Gastroesophageal sphincter (tissue), 4 donors: ENCODE measurements at places on chromosomes 5 and 9. TPM values are rescaled to one million over a fixed set of nuclear protein-coding genes. Genes with fewer than 3 reads are reported as not detected.
A peak's percentile ranks its signal among the peaks of the same experiment; 100 is the strongest.

NXNL2 gene
- 3.1 TPM for total RNA-seq

SLC6A19 gene
- total RNA-seq, result not detected

ST6GALNAC4 gene
- total RNA-seq, result 26.0 TPM

FGF18 gene
- 1.8 TPM for total RNA-seq

WDR5 gene
- 30.2 TPM for total RNA-seq

FBLL1 gene
- 0.52 TPM for total RNA-seq

DNA sequence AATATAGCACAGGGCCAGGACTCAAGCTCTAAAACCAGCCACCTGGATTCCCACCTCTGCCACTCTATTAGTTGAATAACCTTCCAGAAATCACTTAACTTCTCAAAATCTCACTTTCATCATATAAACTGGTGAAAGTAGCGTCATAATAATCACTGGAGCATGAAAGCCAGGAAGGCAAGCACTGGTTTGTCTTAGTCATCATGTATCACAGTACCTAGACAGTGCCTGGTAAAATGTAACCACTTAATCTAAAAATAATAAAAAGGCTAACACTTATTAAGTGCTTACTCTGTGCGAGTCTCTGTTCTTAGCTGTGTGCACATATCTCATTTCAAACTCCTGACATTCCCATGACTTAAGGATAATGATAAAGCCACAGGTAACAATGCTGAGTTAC is 109.4 kb downstream of the ASTN2 start:
- no peaks in the 10 kb centered on the region for H3K4me1 ChIP-seq
- H3K36me3 ChIP-seq, result no peaks in the 10 kb centered on the region
- no peak overlapping the region for H3K4me3 ChIP-seq
- H3K27ac ChIP-seq, result no peak overlapping the region
- no peak for ATAC-seq
- H3K27me3 ChIP-seq, result peaks cover 21% of the 10 kb centered on the region

DNA sequence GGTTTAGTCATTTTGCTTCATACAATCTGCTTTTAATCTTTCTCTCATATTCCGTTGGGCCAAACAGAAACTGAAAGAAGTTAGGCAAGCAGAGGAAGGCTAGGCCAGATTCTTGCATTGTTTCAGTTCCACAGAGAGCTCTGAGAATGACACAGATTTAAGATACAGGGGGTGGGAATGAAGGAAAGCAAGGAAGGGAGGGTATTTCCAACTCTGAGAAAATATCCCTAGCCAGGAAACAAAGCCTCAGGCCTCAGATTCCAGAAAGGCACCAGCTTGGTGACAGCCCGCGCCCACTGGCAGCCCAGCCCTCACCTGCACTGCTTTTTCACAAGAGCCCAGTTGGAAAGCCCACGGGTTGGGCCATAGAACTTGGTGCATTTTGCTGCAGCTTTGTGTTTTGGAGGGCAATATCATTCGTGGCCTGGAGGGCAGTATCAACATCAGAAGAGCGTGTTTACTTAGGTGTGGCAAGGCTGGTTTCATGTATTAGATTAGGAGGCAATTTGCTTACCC is 63.5 kb downstream of the ENC1 start:
- H3K27ac ChIP-seq, result peak overlapping the region; percentile 47
- no peaks in the 10 kb centered on the region for H3K36me3 ChIP-seq

DNA sequence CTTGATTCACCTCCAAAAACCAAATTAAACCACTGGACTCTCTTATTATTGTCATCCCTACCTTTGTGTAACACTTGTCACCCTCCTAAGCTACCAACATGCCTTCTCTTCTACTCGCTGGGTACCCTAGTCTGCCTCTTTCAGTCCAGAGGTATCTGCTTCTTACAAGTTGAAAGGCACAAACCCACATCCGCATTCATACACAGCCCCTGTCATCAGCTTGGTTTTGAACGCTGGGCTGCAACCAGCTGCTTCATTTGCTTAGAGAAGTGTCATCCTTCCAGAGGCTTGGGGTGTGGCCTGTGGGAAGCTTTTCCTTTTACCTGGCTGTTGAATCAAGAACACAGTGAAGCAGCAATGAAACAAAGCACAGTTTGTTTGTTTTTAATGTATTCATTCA is 138.8 kb upstream of the WWC1 start:
- no peaks in the 10 kb centered on the region for H3K27me3 ChIP-seq
- no peak overlapping the region for H3K27ac ChIP-seq
- H3K36me3 ChIP-seq, result no peaks in the 10 kb centered on the region
- H3K4me3 ChIP-seq, result no peak overlapping the region

DNA sequence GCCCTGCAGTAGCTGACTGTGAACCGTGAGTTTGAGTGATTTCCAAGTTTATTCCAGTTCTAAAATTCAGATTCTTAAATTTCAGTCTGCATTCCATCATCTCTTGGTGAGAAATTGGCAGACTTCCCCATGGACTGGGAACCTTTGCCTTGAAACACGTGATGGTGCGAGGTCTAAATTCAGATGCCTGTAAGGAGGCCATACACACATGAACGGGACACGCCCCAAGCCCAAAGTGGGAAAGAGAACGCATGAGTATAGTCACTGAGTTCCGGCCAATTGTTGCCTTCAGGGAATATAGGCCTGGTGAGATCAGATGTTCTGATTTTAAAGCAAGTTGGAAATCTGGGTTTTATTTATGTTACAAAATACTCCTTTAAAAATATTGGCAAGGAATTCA is 1084.4 kb upstream of the WWC1 start:
- no peaks in the 10 kb centered on the region for H3K27me3 ChIP-seq
- no peak overlapping the region for H3K4me3 ChIP-seq
- H3K27ac ChIP-seq, result no peak overlapping the region
- H3K36me3 ChIP-seq, result no peaks in the 10 kb centered on the region
- ATAC-seq, result peak; percentile 41

- no peak overlapping the region for H3K4me3 ChIP-seq
- no peaks in the 10 kb centered on the region for H3K4me1 ChIP-seq
- no peaks in the 10 kb centered on the region for H3K36me3 ChIP-seq
- no peak for ATAC-seq
- no peak overlapping the region for H3K27ac ChIP-seq
Observed at GRCh38 chr9:6149315-6149714, 66.3 kb upstream of the IL33 start.

DNA sequence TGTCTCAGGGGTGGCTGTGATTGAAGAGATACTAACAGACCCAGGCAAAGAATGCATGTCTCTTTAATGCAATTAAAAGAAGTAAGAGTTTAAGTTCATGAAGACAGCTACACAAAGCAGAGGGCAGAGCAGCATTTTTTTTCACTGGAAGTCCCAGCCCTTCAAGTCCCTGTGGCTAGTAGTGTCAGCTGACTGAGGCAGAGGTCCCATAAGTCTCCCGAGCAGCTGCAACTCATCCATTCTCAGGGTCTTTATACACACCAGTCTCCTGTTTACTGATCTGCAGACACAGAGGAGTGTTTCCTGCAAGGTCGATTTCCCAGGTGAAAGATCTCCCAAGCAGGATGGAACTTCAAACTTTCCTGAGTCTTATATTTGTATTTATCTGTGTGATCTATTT is 169.4 kb upstream of the GLRA1 start:
- H3K27ac ChIP-seq, result no peak overlapping the region
- no peak overlapping the region for H3K4me3 ChIP-seq
- no peaks in the 10 kb centered on the region for H3K27me3 ChIP-seq
- no peaks in the 10 kb centered on the region for H3K4me1 ChIP-seq
- ATAC-seq, result no peak

DNA sequence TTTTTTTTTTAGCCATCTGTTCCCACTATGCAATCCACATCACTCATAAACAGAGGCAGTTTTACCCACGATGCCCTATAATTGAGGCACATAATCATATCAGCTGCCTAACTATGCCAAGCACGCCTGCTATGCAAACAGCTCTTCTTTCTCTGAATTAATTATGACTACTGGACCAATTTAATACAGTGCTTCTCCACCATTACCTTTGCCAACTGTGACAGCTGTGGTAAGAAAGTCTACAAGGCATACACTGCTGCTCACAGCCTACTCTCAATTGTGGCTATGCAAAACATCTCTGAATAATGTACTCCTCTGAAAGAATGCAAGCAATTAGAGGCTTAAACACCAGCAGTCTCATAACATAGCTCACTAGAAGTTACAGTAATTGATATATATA is 97.1 kb downstream of the DTWD2 start:
- H3K4me1 ChIP-seq, result no peaks in the 10 kb centered on the region
- ATAC-seq, result no peak
- H3K27me3 ChIP-seq, result no peaks in the 10 kb centered on the region
- H3K27ac ChIP-seq, result no peak overlapping the region

GRCh38 chr5:116658141-116658540 is 83.5 kb upstream of the SEMA6A start:
- no peaks in the 10 kb centered on the region for H3K4me1 ChIP-seq
- H3K36me3 ChIP-seq, result no peaks in the 10 kb centered on the region
- H3K27me3 ChIP-seq, result no peaks in the 10 kb centered on the region
- no peak for ATAC-seq

DNA sequence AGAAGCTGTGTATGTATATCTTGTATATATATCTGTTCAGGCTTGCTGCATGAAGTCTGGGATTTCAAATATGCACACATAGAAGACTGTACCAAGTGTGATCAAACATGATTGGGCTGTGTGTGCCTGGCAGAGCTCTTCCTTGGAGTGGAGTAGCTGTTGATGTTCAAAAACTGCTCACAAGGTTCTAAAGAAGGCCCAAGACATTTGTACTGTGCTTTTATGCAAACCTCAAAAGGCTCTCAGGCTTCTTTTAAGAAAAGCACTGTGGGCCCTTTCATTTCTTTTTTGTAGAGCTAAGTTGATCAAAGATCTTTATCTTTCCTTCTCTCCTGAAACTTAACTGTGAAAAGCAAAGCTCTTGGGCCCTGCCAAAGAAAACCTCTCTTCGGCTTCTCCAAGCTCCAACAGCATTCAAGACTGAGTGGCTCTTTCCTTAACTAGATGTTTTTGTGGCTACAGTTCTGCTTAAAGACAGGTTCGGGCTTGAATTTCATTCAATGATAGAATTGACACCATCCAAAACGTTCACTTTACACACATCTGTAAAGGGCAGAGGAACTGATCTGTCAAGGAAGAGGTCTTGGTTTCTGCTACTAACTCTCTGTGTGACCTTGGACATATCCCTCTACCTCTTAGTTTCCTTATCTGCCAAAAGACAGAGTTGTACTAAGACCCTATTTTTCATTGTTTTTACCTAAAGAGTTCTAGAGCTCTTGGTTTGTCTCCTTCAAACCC is 105.8 kb upstream of the IL6ST start:
- H3K4me3 ChIP-seq, result no peak overlapping the region
- peaks cover 3% of the 10 kb centered on the region for H3K4me1 ChIP-seq
- no peak for ATAC-seq
- H3K27ac ChIP-seq, result no peak overlapping the region

GRCh38 chr9:120572472-120572871 is 7.5 kb downstream of the CDK5RAP2 start:
- H3K36me3 ChIP-seq, result peaks cover 49% of the 10 kb centered on the region
- no peak for ATAC-seq
- H3K4me1 ChIP-seq, result no peaks in the 10 kb centered on the region
- H3K27me3 ChIP-seq, result no peaks in the 10 kb centered on the region
- no peak overlapping the region for H3K4me3 ChIP-seq

DNA sequence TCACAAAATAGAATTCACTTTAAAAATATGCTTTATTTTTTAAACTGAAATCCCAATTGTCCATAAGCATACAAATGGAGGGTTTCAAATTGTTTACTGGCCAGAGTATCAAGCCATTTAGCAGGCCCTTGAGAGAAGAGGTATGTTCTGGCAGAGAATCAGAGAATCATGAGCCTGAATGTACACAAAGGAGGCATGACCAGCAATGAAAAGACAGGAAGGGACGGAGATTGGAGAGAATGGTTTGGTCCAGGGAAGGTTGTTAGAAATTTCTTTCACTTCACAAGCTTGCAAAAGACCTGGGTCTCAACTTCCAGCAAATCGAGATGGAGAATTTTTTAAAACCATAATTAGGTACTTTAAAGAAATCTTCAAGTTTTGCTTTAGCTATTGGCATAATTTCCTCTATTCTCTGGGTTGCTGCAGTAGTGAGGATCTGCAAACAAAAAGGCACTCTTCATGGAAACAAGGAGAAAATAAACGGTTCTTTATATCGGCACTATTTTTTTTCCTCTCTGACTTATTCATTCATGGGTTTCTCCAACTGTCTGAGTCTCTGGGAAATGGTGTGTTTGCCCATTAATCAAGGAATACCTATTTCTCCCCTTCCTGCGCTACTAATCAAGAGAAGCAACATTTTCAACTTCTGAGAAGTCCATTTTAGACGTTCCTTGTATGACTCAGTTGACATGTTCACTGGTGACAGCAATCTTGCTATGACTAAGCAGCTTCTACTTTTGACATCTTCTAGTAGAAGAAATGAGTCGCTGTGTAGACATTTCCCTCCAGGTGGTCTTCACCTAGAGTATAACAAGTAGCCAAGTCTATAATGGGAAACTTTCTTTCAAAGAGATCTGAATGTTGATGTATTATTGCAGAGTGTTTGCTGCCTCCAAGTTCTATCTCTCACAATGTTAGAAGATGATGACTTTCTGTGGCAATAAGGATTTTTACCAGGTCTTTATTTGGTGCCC is 23.1 kb upstream of the ERCC6L2 start:
- H3K27me3 ChIP-seq, result no peaks in the 10 kb centered on the region
- ATAC-seq, result no peak
- peaks cover 18% of the 10 kb centered on the region for H3K36me3 ChIP-seq
- H3K27ac ChIP-seq, result no peak overlapping the region
- no peak overlapping the region for H3K4me3 ChIP-seq
- no peaks in the 10 kb centered on the region for H3K4me1 ChIP-seq

DNA sequence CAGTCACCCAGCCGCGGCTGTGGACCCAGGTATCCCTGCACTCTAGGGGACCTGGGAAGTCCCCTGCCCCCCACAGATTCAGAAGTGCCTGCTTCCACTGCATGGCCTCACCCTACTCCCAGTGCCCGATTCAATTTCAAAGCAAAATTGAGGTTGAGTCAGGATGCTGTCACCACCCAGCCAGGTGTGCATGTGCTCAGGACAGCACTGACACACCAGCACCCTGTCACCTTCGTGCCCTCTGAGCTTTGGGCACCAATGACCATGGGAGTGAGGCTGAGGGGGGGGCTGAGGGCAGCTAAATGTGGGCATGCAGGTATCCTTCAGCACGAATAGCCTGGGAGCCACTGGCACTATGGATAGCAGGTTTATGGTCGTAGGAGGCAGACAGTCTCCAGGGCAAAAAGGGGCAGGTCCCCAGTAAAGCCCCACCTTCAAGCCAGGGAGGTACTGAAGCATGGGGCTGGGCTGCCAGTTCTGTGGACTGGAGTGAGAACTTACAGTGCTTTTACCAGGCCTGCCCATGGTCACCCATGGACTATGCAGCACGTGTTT is 1151.6 kb upstream of the CDH6 start:
- H3K4me1 ChIP-seq, result no peaks in the 10 kb centered on the region
- H3K36me3 ChIP-seq, result no peaks in the 10 kb centered on the region
- no peak for ATAC-seq
- H3K27me3 ChIP-seq, result no peaks in the 10 kb centered on the region

DNA sequence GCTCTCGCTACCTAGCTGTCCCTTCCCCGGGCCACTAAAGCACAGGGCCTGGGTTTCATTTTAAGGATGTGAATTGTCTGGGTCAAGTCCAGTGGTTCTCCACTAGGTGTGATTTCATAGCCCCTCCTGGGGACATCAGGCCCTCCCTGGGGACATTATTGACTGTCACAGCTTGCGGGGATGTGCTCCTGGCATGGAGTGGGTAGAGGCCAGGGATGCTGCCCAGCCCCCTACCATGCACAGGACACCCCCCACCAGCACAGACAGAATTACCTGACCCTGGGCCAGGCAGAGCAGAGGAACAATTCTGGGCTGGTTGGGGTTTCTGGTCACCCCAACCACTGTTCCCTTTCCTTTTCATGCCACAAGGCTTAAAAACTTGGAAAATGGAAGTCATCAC is 4.1 kb downstream of the FAM78A start:
- peaks cover 31% of the 10 kb centered on the region for H3K27me3 ChIP-seq
- no peak overlapping the region for H3K4me3 ChIP-seq
- ATAC-seq, result no peak
- H3K4me1 ChIP-seq, result peaks cover 33% of the 10 kb centered on the region
- H3K36me3 ChIP-seq, result no peaks in the 10 kb centered on the region
